ENCODE measurements at places on chromosomes 3 and 15. TPM values are rescaled to one million over a fixed set of nuclear protein-coding genes. Genes with fewer than 3 reads are reported as not detected.

- no peak for DNase-seq
These were observed 478.9 kb upstream of the GOLIM4 start for GRCh38 chr3:168574455-168575158.

DNA sequence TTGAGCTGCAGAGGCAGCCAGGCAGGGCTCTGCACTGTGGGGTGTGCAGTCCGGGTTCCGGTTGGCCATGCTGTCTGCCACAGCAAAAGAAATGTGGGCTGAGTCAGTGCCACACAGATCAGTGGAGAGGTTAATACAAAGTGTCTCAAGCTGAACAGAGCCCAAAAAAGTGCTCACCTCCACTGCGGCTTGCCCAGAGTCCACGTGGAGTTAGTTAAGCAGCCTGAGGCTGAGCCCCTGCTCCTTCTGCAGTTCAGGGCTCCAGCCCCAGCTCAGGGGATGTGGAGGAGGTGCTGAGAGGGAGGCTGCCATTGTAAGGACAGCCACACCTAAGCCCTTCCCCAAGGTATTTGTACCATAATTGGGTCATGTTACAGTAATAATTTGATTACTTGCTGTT lies 85.3 kb downstream of the LRRK1 start:
- no peak for DNase-seq

- no peak for DNase-seq
These were observed 6.1 kb upstream of the DGKG start for GRCh38 chr3:186368176-186368575.

- DNase-seq: no peak
These were observed 84.1 kb downstream of the ST6GAL1 start for GRCh38 chr3:187014417-187014864.

DNA sequence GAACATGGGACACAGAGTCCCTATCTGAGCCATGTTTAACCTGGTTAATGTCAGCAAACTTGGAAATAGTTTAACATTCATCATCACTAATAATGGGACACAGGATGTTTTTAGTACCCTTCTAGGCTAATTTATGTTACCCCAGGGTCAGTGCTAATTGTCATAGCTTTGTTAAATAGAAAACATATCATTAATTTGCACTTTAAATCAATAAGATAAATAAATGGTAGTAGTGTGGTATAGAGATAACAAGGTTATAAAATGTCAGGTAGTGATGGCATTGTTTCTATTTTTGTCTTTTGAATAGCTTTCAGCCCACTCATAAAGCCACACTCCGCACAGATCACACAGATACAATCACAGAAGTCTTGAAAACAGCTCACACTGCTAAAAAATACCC lies 534.9 kb downstream of the MECOM start:
- DNase-seq: no peak

- DNase-seq: no peak
These were observed 9.1 kb upstream of the SEC11A start for GRCh38 chr15:84725001-84725491.

DNA sequence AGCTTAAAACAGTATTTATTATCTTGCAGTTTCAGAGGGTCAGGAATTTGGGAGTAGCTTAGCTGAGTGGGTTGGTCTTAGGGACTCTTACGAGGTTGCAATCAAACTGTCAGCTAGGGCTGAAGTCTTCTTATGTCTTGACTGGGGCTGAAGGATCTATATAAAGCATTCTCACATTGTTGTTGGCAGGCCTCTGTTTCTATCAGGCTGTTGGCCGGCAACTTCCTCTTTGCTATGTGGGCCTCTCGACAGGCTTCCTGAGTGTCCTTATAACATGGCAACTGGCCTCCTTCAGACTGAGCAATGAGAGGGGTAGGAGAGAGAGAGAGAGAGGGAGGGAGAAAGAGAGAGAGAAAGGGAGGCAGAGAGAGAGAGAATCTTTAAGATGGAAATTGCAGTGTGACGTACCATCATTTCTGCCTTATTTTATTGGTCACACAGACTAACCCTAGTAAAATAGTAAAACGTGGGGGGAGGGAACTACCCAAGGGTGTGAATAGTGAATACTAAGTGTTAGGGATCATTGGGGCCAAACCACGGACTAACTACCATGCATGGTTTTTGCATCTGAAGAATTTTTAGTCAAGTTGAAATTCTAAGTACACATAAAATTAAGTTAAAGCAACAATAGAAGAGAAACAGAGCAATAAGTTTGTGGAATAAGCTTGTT lies 16.1 kb downstream of the FGF7 start:
- DNase-seq: no peak

DNA sequence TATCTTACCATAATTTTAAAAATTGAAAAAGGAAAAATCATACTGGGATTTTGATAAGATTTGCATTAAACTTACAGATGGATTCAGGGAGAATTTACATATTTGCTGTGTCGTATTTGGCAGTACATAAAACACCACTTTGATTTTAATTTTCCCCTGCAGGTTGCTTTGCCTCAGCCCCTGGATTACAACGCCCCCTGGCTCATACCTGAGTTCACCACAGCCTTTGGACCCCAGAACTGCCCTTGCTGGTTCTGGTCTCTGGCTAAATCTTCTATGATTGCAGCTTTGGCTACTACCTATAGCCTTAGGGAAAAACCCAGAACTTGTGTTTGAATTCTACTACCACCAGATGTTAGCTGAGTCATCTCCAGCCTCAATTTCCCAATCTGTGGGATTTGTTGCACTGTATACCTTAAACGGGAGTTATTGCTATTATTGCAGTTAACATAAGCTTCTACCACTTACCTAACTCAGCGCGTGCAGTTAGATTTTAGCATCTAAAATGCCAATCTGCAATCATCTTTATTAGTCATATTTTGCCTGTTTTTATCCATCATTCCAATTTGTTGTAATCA lies 315.7 kb upstream of the GADL1 start:
- DNase-seq: no peak

DNA sequence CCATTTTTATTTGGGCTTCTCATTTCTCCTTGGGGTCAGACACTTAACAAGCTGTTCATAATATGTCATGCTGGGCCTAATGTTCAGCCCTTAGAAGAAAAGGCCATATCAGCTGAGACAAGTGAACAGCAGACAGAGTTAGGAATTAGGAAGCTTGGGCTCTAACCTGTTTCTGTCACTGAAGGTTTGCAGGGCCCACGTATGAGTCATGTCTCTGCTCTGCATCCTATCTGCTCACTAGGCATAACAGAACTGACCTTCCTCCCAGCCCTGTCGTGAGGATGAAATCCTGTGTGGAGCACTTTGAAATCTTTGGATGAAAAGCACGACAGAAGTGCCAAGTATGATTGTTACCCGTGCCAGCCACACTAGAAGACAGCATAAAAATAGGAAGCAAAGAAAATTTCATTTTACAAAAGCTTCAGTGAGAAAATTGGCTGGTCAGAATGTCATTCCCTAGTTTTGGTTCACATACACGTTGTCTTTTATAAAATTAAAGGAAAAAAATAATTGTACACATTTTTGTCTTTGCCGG lies 26.5 kb upstream of the CD47 start:
- DNase-seq: no peak

- no peak for DNase-seq
These were observed 13.5 kb downstream of the MRPS11 start for GRCh38 chr15:88480981-88481380.

DNA sequence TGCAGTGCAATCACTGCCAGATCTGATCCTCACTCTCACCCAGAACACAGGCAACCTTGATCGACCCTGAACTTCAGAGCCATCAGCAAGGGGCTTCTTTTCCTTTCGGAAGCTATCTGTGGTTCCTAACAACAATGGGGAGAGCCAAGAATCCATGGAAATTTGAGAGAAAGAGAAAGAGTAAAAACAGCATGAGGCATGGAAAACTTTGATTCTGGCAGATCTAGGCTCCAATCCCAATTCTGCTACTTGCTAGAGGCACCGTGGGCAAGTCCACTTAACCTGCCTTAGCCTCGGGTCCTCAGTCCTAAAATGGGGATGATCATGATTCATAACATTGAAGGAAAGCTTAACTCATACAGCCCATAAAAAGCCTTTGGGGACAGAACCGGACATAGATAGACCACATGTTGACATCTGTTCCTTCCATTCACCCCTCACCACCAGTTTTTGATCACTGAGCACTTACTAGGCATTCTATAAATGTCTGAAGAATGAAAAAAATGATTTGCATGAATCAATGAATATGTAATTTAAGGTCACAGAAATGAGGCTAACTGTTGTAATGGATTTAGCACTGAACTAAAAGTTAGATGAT lies 605.7 kb upstream of the CFAP20DC start:
- DNase-seq: no peak

GRCh38 chr3:60289341-60290121 lies 961.7 kb downstream of the FHIT start:
- no peak for DNase-seq

DNA sequence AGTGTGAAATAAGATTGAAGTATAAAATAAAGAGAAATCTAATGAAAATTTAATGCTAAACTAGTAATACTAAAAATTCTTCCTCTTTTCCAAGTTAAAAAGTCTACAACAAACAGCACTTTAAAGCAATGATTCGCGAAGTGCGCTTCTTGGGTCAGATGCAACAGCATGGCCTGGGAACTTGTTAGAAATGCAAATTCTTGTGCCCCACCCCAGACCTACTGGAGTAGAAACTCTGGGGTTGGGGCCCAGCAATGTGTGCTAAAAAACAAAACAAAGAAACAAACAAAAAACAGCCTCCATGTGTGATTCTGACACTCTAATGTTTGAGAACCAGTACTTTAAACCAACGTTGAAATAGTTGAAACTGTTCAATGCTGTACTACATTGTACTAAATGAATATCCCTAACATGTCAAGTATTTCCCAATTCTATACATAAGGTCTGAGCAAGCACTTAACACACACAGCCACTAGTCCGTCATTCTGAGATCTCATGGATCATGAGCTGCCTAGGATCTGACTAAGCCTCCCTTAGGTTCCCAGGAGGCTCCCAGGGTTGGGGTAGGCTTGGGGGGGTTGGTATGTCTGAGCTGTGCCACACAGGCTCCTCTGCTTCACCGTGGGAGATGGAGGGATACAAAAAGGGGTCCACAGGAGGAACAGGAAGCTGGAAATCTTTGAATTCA lies 6.1 kb downstream of the RASGRP1 start:
- no peak for DNase-seq

- no peak for DNase-seq
These were observed 21.3 kb upstream of the SCAANT1 start for GRCh38 chr3:63933459-63933858.

DNA sequence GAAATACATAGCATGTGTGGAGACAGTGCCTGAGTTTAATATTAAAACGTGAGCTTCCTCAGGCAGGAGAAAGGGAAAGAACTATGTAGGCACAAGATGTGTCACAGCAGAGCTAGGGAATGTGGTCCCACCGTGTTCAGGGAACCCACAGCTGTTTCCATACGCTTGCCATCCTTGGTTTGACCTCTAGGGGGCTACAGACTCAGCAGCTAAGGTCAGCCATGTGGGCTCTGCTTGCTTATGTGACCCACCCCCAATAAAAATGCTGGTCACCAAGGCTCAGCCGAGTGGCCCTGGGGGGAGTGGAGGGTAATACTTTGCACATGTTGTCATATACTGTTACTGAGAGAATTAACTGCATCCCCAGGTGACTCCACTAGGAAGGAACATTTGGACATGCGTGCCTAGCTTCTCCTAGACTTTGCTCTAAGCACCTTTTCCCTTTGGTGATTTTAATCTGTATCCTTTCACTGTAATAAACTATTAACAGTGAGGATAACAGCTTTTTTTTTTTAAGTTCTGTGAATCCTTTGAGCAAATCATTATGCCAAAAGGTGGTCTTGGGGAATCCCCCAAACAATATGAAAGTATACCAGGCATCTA lies 3.3 kb downstream of the TUBGCP5 start:
- DNase-seq: no peak

SERPINI1 gene
- 3.4 TPM for total RNA-seq

LHFPL4 gene
- total RNA-seq: 0.05 TPM

LNP1 gene
- 4.4 TPM for total RNA-seq

EIF4E3 gene
- total RNA-seq: 13.0 TPM

Measured in ovary (tissue), 10 donors.